NCI-H446 treated with DMSO at 0.1 percent for 48 hours (cell line): ENCODE measurements at places on chromosomes 2 and 18.

DNA sequence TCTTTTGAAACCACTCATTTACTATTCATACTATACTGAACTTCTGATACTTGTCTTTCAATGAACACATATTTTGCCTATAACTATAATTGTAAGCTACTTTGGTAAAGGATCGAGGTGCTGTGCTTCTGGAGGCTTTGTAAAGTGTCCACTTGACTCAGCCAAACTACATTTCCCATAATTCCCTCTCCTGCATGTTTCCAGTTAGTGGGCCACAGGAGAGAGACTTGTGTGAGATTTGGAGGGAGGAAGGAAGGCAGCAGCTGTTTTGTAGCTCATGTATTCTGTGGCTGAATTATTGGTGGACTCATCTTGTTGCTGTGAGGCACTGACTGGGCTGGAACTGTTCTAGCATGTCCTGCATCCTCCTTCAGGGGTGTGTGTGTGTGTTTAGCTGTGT is 328.8 kb downstream of the ARL6IP6 start:
- no peak for DNase-seq

DNA sequence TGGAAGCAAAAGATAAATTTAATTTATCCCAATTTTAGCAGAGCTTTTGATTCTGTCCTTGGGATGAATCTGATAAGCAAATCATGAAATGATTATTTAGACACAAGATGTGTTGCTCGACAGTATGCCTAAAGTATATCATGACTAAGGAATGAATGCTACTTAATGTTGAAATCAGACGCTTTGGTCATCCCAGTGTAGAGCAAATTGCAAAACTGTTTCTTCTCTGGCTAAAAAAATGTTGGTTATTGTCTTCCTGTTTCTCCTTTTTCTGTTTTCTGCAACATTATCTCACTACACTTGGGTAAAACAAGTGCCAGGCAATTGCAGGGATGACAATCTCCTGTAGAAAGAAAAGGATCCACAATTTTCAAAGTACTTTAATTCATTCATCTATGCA is 66.4 kb downstream of the BABAM2 start:
- DNase-seq: no peak

- no peak for DNase-seq
Observed at GRCh38 chr18:77249569-77250500, at the start of gene GALR1. Gene GALR1, plus strand, starts transcription at chr18:77249848. Its CDS starts 701 bp downstream, at chr18:77250549.

DNA sequence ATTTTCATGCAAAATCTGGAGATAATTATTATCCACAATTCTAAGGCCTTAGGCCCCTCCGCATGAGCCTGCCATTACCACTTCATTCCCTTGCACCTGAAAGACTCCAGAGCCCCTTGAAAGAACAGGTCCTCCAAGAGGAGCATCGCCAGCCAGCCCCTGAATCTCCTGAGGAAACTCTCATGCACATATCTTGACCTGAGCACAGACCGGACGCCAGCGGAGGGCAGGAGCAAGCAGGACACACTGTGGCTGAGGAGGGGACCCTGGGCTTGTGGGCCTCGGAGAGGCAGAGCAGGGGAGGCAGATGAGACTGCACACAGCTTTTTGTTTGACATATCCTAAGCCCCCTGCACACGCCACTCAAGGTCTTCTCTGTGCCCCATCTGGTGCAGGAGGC is 13.6 kb upstream of the ADNP2 start:
- no peak for DNase-seq

- no peak for DNase-seq
Observed at GRCh38 chr2:75523313-75524275, 37.1 kb downstream of the EVA1A start.

DNA sequence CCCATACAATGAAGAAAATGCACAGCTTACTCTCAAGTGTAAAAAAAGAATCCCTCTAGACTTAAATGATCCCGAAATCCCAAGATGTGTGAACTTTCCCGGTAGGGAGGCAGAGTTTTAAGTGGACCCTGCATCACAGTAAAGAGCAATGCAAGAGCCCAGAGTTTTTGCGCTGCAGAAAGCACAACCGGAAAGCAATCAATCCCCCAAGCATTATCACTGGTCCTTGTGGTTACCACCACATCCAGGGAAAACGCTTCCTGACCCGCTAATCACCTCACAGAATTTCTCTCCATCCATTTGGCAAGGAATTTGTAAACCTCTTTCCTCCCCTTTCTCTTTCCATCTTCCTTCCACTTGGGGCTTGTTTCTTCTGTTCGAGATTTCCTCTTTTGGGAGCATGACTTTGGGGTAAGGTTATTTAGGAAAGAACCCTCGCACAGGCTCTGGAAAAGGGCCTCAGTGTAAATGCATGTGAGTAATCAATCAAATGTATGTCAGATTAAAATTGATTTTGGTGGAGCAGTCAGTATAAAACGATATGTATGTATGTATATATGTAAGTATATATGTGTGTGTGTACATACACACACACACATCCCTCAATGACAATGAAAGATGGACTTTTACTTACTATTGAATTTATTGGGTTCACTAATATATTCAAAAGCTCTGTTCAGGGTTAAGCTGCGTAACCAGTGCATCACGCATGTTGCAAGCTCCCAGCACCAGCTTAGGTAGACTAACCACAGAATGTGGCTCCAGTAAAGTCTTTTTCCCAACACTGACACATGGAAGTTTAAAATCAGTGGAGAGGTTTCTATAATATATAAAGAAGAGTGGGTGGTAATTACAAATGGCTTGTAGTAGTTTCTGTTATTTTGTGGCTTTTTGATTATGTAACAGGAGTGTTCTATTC is 1.6 kb downstream of the PLCL1 start:
- no peak for DNase-seq

- no peak for DNase-seq
Observed at GRCh38 chr2:240551811-240552210, 6.0 kb downstream of the ANKMY1 start.

- no peak for DNase-seq
Observed at GRCh38 chr18:24662412-24662821, 202.0 kb downstream of the HRH4 start.

- DNase-seq: no peak
Observed at GRCh38 chr2:24492421-24493279, 1.6 kb downstream of the NCOA1 start.

GRCh38 chr18:26458526-26459232 is 89.7 kb downstream of the KCTD1 start:
- DNase-seq: peak; percentile 40

GRCh38 chr2:46281939-46282338 is 15.3 kb upstream of the EPAS1 start:
- DNase-seq: no peak

- no peak for DNase-seq
Observed at GRCh38 chr2:224042191-224042696, 3.2 kb upstream of the SERPINE2 start.

GRCh38 chr2:239598732-239599090 is 197.9 kb upstream of the HDAC4 start:
- no peak for DNase-seq

DNA sequence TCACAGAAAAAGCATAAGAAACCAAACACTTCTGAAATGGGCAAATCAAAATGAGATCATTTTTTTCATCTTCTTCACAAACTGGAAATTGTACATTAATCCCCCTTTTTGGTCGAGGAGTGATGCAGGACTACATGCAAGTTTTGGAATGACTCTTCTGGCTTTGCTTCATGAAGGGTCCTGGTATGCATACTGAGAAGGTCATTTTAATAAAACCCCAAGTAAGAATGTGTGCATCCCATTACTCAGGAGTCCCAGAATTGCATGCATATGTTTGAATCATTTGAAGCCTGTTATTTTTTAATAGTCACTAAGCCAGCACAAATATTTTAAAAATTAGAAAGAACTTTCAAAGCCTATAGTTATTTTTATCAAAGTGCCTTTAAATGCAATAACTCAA is 16.7 kb upstream of the EHBP1 start:
- no peak for DNase-seq

DNA sequence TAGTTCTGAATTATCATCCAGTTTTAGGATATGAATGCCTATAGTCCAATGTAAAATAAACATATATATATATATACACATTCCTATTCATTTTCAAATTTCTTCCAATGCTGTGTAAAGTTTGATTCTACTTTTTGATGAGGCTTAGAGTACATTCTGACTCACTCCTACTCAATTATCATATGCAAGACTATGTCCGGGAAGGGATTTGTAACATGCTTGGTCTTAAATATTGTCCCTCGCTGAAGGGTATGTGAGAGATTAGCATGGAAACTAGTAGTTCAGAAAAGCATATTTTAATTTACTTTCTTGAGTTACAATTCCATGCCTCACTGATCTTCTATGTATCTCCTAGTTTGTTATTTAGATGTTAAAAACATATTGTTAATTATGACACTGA is 377.7 kb upstream of the MAP2 start:
- no peak for DNase-seq

GRCh38 chr2:11647834-11648600 is 22.0 kb downstream of the NTSR2 start:
- DNase-seq: no peak

- no peak for DNase-seq
Observed at GRCh38 chr2:79580175-79580574, 67.3 kb downstream of the CTNNA2 start.

- DNase-seq: no peak
Observed at GRCh38 chr18:13611601-13612195, 114.7 kb downstream of the FAM210A start.

GRCh38 chr2:234998404-234999211 is 46.8 kb downstream of the SH3BP4 start:
- DNase-seq: no peak

- DNase-seq: no peak
Observed at GRCh38 chr2:200496696-200497095, 13.2 kb downstream of the KCTD18 start.

GRCh38 chr2:26737221-26737620 is 26.9 kb upstream of the SLC35F6 start:
- no peak for DNase-seq

- DNase-seq: no peak
Observed at GRCh38 chr2:71082402-71083252, 14.2 kb downstream of the NAGK start.

DNA sequence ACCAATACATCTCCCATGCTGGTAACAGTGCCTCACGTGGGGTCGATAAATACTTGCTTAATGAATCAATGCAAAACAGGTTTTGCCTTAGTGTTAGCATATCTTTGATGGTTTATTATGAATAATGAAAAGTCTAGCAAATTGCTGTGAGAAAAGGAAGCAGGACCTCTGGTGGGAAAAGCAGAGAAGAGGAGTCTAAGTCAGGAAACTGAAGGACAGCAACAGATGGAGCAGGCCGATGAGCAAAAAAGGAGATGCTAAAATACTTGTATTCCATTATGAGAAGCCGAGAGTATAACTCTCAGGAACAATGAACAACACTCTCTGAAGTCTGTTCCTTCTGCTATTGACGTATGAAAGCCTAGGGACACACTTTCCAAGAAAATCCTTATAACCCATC is 555.2 kb upstream of the KLHL29 start:
- no peak for DNase-seq

DNA sequence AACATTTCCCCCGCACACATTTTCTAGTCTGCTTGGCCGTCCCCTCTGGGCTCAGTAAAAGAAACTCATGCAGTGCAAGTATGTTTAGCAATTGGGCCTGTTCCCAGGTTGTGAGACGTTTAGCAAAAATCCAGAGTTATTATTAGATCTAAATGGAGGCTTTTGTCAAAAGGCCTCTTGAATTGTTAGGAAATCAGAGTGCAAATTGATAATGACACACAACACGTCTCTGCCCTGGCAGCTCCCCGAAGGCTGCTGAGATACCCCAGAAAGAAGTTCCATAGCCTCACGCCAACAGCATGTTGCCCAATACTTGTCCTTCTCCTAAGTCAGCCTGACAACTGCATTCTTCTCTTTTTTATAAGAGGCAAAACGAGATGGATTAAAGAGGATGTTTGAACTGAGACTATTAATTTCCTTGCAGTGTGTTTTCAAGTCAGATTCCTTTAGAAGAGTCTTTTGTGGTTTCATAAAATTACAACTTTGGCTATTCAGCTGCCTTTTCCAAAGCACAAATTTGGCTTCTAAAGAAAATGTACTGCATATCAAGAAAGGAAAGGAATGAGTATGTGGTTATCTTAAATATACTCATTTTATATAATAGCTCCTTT is 202.2 kb downstream of the TRIB2 start:
- DNase-seq: no peak

DNA sequence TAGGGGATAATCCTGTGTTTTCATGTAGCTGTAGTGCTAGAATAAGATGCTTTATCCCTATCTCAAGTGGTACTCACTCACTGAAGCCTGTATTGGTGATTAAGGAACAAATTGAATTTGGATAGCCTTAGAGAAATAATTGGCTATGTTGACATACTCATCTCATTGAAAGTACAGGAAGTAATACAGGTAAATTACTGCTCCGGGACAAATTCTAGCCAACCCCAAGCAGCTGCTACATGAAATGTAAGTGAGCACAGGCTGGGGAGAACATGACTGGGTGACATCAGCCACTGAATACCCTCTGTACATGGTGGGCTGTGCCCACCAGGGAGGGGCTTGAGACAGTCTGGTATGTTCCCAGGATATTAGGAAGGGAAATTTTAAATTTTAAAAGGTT is 188.4 kb upstream of the RASGRP3 start:
- DNase-seq: no peak

- no peak for DNase-seq
Observed at GRCh38 chr2:65395621-65396347, 36.6 kb downstream of the SPRED2 start.

DNA sequence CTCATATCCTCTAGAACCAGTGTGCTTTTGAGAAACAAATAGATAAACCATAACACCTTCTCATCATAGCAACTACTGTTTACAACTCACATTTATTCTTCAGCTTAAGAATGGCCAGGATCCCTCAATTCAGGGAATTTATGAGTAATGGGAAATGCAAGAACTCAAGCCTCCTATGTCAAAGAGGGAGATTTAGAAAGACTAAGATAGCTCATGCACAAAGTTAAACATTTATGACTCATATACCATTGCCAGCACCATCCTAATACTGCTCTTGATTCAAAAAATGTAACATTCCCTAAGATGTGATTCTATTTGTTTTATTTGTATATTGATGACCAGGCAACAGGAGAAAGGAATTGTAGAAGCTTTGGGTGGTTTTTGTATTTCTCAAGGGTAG is 172.8 kb downstream of the CYP26B1 start:
- DNase-seq: no peak

DNA sequence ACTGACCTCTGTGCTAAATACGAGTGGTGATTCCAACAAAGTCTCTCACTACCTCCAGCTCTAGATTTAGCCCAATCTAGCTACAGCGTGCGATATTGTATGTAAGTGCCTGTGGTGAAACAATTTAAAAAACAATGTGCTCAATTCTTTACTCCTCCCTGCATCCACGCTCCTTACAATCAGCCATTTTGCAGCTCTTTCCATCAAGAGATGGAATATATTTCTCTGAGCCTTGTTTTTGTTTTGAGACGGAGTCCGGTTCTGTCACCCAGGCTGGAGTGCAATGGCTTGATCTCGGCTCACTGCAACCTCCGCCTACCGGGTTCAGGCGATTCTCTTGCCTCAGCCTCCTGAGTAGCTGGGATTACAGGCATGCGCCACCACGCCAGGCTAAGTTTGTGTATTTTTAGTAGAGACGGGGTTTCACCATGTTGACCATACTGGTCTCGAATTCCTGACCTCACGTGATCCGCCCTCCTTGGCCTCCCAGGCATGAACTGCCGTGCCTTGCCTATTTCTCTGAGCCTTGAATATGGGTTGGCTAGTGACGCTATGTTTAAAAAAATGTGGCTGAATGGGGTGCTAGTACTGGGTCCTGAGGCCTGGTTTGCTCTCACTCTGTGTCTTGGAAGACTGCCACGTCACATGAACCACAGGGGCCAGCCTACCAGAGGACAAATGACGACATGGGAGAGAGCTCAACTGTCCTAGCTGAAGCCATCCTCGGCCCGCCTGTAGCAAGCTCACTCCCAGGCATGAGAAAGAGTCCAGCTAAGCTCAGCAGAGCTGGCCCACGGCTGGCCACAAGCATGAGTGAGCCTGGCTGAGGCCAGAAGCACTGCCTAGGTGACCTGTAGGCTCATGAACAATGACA is 14.8 kb downstream of the WDFY1 start:
- DNase-seq: no peak
